ENCODE measurements at places on chromosomes 11 and 22.

GRCh38 chr11:75563978-75564552 is 2.0 kb downstream of the SERPINH1 start:
- DNase-seq = peak; percentile 89

- no peak for DNase-seq
Measured at GRCh38 chr11:9847636-9848035, 183.8 kb downstream of the SWAP70 start.

GRCh38 chr11:124983674-124984511 is 29.9 kb downstream of the CCDC15 start:
- no peak for DNase-seq

DNA sequence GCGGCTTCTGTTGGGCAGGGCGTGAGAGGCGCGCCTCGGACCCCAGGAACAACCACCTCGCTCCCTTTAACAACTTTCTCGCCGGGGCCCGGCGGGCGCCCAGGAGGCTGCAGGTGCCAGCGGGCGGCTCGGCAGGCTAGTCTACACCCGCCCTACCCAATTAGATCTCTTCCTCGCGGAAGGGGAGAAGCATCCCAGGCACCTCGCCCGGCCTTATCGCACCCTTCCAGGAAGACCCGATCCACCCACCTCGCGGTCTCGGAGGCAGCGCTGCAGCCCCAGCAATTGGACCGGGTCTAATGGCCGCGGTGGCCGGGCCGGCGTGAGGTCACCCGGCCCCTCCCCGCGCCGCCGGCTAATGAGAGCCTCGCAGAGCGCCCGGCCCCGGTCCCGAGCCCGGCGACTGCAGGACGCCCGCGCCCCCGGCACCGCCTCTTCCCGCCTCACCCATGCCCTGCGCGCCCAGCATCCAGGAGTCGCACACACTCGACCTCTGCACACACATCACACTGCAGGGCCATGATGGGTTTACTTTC is at the start of gene PLAAT3:
TSS of gene PLAAT3 (minus strand) at position 298 of the 536 bp plus-strand sequence. CDS start 419 bp downstream, outside the sequence.
- peak; percentile 65 for DNase-seq

GRCh38 chr11:97218011-97218410 is 828.2 kb downstream of the JRKL start:
- no peak for DNase-seq

DNA sequence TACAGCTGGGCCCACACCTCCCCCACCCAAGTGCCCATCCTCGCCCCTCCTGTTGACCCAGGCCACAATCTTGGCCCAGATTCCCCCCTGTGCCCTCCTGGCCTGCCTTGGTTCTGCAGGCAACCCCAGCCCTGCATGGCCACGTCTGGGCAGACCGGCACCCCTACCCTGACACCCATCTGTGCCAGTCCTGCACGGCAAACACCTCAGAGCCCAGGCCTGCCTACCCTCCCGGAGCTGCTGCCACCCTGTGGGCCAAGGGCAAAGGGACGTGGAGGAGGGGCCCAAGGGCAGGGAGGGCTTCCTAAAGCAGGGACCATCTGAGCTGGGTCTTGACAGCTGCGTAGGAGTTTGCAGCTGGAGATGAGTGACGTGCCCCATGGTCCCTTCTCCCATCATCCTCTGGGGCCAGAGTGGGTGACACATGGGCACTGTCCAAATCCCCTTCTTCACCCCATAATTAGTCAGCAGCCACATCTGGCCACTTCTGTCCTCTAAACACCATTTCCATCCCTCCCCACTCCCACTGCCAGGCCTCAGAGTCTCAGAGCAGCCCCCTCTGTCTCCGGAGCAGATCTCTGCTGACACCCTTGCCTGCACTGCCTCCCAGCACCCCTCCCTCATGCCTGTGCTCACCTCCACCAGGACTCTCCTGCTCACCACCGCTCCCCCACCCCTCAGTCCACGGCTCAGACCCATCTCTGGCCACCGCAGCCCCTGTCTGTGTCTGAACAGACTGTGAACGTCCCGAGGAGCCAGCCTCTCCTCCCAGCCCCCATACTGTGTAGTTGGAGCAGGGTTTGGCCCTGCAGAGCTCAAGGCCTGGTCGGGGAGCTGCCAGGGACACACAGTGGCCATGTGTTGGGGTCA is 35.6 kb upstream of the PPARA start:
- peak; percentile 49 for DNase-seq

GRCh38 chr11:2818503-2818902 is 67.1 kb downstream of the CDKN1C start:
- no peak for DNase-seq

DNA sequence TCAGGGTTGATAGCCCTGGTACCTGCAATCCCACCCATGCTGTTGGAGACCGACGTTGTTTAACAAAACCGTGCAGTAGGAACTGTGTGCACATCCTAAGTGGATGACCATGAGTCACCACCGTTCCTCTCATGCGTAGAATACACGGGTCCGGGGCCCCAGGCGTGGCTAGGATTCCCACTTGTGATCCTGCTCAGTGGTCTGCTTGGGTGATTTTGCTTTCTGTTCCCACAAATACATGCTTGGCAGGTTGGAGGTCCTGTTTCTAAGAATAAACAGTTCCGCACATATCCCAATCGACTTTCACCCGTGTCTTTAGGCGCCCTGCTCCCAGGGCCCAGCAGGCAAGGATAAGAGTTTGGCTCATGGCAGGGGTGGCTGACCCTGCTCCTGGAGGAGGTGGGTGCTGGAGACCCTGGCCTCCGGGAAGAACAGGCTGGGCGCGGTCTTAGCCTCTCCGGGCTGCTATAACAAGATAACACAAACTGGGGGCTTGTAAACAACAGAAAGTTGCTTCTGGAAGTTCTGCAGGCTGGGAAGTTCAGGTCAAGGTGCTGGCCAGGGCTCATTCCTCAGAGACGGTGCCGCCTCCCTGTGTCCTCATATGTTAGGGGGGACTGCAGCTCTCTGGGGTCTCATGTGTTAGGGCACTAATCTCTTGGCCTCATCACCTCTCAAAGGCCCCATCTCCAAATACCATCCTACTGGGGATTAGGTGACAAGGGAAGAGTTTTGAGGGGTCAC is 1028.3 kb downstream of the BRD1 start:
- DNase-seq = no peak

DNA sequence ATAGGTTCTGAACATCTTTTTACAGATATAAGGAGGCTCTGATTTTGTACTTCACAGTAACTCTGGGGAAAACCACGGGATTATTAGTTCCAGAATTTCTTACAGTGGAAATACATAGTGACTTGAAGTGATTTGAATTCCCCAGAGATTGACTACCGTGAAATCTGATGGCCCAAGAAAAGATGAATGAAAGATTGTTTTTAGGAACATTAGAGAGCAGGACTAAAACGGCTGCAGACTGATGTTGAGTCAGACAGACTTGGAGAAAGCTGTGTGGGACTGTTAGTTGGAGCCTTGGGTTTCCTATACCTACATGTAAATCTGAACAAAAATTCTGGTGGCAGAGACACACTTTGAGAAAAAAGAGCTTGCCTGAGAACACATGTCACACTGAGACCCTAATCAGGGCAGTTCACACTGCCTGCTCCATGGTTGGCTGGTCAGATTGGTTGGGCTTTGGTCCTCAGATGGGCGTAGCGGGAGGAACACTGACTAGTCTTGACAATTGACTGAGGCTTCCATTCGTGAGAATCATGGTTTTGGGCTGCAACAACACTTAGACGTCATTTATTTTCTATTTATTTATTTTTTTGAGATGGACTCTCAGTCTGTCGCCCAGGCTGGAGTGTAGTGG is 6.8 kb downstream of the PPP6R3 start:
- DNase-seq = no peak

DNA sequence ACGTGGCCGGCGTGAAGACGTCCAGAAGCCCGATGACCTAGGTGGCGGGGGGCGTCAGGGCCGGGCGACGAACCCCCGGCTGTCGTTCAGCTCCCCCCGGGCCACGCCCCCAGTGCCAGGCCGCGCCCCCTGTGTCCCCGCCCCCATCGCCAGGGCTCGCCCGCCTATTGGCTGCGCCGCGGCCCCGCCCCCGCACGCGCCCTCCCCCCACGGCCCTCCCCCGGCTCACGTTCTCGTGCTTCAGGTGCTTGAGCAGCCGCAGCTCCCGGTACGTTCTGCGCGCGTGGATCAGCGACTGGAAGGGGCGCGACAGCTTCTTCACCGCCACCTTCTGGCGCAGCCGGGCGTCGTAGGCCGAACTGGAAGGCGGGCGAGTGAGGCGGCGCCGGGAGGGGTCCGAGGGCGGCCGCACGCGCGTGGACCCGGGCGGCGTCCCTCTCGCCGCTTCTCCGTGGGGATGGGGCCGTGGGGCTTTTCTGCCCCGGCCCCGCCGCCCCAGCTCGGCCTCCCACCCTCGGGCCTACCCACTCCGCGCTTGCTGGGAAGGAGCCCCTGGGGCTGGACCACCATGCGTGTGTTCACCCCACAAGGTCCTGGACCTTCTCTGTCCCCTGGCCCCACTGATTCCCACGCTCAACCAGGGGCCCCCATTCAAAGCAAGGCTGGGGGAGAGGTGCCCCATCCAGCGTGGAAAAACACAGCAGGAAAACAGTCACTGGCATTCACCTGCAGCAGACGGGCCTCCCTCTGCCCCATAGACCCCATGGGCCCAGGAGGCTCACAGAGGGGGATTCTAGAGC is 2.4 kb downstream of the MAPK11 start:
- DNase-seq = peak; percentile 77

DNA sequence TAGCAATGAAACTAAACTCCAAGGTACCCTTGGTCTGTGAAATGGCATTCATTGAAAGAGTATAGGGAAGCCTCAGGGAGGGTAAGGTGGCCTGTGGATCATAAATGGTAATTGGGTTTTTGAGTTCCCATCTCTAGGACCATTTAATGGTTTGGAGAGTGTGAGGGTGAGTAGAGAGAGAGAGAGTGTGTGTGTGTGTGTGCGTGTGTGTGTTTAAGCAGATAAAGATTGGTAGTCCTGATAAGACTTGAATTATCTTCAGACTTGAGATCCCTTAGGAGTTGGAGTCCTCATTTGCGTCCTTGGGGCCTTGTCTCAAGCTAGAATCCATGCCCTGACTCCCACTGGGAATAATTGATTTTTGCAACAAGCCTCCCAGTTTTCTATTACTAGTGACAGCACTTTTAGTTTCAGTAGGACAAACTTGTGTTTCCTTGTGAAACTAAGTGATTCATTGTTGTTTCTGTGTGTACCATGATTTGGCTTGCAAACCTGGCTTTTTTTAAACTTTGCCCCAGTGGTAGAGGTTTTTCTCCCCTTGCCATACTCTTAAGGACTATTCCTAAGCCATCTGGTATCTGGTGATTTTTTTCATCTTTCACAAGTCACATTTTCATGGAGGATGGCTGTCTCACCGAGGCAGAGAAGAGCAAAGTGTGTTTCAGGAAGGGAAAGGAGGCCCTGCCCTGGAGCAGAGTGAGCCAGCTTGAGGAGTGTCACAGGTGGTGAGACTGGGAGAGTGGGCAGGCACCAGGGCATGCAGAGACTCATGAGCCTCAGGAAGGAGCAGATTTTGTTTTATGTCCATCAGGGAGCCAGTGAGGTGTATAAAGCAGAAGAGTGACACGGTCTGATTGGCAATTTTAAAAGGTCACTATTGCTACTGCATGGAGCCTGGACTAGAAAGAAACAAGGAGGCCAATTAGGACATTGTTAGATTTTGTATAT is 26.7 kb downstream of the ALKBH3 start:
- DNase-seq = no peak

- DNase-seq = peak; percentile 12
Measured at GRCh38 chr22:46090631-46091201, 59.6 kb upstream of the PPARA start.

DNA sequence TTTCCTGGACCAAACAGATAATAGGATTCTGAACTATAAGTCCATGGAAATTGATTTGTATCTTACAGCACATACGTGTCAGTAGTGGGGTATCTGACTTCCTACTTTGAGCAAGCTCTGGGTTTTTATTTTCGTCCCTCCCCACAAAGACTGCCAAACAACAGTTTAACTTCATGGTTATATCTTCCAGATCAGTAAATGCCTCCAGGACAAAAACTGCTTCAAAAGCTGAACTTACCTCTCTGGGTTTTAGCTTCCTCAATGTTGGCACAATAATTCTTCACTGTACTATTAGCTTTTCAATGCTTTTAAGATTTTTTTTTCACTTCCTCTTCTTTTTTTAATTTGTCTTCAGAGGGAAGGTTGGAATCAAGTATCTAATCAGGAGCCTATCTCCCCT is 4.2 kb upstream of the DPF2 start:
- DNase-seq = no peak

DNA sequence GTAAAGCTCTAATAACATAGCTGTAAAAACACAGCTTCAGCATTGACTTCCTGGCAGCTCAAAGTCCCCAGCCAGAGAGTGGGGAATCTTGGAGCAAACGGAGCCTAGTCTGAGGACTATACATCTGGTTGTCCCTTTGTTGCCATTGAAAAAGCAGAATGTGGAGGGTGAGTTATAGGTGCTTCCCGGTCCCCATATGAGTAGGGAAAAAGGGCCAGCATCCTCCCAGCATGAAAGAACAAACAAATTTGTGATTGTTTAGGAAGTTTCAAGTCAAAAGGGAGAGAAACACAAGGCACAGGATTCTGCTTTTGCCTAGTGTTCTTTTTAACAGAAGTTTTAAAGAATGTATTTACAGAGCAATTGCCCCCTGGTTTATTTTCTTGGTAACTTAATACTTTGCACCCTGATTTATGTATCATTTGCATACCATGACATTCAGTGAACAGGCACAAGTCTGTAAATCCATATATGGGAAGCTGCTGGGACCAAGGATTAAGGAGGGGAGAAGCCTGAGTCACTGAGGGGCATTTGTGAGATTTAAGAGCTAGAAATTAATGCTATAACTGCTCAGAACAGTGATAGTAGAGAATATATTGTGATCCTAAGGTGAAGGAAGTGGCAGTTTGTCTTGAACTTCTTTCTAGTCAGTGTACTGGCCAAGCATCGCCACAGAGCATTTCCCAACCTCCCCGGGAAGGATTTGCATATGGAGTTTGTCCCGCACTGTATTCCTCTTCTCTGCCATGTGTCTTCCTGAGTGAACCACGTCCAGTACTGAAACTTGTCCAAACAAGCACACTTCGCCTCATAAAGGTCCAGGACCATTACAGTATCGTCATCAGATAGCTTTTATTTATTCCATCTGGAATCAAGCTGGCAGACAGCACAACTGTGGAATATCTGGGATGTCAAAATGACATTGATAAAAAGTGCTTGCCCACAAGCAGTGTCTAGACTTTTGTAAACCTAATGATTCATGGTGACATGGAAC is 103.0 kb downstream of the DBX1 start:
- no peak for DNase-seq

DNA sequence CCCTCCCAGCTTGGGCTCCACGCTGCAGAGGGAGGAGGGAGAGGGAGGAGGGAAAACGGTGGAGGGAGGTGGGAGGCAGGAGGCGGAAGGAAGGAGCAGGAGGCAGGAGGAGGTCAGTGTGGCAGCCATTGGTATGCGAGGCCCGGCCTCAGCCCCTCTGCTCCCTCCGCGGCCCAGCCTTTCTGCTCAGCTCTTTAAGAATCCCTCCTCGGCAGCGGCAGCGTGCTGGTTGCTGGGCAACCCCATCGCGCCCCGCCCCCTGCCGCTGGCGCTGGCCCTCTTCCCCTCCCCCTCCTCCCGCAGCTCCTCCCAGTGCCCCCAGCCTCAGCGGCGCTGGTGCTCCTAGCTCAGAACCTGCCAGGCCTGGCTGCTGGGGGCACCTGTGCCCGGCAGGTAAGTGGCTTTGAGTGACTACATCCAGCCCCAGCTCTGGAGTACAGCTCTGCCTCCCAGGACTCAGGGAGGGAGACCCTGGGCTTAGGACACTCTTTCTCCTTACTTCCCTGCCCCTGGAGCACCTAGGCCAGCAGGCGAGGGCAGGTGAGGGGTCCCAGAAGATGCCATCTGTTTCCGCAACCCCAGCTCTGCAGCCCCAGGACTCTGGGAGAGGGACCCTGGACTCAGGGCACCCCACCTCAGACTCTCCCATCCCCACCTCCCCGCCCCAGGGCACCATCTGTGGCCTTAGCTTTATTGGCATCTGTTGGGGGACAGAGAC is 7.2 kb upstream of the FLRT1 start:
- no peak for DNase-seq
